HFF-Myc (cell line): ENCODE measurements at places on chromosomes 6 and 20.
A peak's percentile ranks its signal among the peaks of the same experiment; 100 is the strongest.

GRCh38 chr20:896501-897025 is 19.6 kb downstream of the ANGPT4 start:
- no peak for DNase-seq

DNA sequence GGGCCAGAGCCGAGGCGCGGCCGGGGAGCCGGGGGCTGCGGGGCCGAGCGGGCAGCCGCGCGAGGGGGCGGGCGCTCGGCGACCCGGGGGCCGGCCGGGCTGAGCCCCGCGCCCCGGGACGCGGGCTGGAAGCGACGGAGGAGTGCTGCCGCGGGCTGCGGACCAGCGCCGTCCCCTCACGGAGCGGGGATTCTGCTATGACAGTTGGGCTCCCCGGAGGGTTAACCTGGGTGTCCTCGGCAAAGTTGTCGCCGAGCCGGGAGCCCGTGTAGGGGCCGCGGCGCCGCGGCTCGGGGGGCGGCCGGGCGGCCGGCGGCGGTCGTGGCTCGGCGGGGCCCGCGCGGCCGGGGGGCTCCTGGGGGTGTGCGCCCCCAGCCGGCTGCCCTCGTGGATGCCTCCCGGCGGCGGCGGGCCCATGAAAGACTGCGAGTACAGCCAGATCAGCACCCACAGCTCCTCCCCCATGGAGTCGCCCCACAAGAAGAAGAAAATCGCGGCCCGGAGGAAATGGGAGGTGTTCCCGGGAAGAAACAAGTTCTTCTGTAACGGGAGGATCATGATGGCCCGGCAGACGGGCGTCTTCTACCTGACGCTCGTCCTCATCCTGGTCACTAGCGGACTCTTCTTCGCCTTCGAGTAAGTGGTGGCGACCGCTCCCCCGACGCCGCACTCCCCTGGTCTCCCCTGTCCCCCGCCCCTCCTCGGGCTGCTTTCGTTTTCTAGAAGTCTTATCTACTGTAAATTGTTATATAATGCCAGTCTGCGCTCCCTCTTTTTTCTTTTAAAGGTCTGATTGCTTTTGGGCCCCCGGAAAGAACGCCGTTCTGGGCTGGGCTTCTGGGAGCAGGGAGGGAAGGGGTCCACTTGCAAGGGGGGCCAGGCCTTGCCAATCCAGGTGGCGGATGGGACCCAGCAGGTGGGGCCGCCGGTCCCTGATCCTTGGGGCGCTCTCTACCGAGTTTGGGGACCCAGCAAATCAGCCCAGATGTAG is 936 bp downstream of the ZDHHC14 start:
- no peak for DNase-seq

DNA sequence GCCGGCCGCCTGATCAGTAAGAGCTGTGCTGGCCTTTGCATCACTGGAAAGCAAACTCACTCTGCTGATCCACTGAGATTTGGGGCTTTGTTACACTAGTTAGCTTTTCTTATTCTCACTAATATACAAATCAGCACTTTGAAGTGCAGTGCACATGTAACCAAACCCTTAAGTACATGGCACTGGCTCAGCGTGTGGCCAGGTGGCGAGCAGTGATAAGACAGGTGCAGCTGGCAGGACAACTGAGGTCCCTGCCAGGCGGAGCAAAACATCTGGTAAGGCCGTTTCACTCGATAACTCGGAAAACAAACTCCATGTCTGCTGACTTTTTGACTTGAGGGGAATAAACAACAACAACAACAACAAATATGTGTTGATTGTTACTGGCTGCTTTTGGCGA is 11.0 kb downstream of the GFRA4 start:
- DNase-seq: no peak

DNA sequence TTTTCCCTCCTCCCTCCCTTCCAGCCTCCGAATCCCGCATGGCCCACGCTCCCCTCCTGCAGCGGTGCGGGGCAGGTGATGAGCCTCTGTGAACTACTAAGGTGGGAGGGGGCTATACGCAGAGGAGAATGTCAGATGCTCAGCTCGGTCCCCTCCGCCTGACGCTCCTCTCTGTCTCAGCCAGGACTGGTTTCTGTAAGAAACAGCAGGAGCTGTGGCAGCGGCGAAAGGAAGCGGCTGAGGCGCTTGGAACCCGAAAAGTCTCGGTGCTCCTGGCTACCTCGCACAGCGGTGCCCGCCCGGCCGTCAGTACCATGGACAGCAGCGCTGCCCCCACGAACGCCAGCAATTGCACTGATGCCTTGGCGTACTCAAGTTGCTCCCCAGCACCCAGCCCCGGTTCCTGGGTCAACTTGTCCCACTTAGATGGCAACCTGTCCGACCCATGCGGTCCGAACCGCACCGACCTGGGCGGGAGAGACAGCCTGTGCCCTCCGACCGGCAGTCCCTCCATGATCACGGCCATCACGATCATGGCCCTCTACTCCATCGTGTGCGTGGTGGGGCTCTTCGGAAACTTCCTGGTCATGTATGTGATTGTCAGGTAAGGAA is at the start of gene OPRM1:
Gene OPRM1, plus strand, starts transcription at position 10 of the 612 bp plus-strand sequence. Its CDS starts 305 bp downstream, at position 315.
- DNase-seq: peak; percentile 0

- peak; percentile 66 for DNase-seq
Measured at GRCh38 chr6:38239719-38240451, 399.8 kb downstream of the BTBD9 start.

GRCh38 chr6:122809001-122809400 is 19.9 kb downstream of the SMPDL3A start:
- no peak for DNase-seq

DNA sequence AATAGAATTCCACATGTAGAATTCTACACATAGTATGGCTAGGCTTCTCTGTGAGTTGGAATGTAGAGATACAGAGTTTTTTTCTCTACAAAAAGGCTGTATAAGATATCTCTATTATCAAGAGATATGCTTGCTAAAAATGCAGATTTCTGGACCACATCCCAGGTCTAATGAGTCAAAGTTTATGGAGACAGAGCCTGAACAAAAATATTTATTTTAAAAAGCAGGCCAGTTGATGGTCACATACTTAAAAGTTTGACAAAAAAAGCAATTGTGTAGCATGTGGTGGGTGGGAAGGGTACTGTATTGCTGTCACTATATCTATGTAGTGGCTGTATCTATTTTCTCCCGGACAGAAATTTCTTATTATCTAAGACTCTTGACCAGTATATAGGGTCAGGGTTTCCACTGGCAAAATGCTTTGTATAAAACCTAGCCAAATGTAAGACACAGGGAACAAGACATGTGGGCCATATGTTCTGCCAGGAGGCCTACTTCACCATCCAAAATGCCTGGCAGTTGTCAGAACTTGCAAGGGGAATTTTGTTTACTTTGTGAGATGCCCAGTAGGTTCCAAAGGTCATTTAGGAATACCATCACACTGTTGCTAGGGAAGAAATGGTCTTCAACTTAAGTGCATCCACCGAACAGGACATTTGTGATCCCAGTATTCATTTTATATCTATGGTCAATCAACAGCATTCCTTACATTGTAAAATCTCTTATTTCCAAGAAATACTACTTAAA is 60.6 kb downstream of the SHPRH start:
- no peak for DNase-seq

- DNase-seq: no peak
Measured at GRCh38 chr6:133546098-133546497, 304.9 kb downstream of the EYA4 start.

- no peak for DNase-seq
Measured at GRCh38 chr20:41072915-41073314, 44.3 kb downstream of the TOP1 start.

- DNase-seq: no peak
Measured at GRCh38 chr20:37816726-37817125, 86.2 kb upstream of the VSTM2L start.

- no peak for DNase-seq
Measured at GRCh38 chr20:36779656-36780025, 6.1 kb upstream of the DSN1 start.

GRCh38 chr6:25476126-25476525 is 175.9 kb upstream of the SCGN start:
- DNase-seq: no peak

DNA sequence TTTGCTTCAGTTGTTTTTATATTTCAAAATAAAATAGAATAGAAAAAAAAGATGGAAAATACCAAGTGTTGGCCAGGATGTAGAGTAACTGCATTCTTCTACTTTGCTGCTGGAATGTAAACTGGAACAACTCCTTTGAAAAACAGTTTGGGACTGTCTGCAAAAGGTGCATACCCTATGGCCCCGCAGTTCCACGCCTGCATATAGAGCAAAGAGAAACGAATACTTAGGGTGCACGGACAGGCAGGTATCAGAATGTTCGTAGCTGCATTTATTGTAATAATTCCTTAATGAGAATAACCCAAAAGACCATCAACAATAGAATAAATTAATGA is 603 bp upstream of the RAB23 start:
- no peak for DNase-seq

DNA sequence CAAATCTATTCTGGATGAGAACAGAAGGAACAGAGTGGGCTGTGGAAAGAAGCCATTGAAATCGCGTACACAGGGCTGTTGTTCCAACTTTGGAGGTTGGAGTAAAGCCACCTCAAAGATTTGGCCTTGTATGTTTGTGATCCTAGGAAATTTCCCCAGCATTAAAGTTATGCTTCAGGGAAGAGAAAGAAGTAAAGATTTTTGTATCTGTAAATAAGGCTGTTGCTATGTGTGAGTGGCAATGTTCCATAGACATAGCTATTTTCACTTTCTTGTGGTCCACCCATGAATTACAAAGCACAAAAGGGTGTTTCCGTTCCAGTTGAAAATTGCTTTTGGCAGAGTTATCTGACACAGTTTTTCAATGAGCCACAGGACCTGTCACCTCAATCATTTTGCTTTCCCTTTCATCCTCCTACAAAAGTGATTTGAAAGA is 321.3 kb downstream of the TFAP2B start:
- no peak for DNase-seq

GRCh38 chr20:37418591-37419109 is 72.7 kb downstream of the SRC start:
- DNase-seq: no peak

DNA sequence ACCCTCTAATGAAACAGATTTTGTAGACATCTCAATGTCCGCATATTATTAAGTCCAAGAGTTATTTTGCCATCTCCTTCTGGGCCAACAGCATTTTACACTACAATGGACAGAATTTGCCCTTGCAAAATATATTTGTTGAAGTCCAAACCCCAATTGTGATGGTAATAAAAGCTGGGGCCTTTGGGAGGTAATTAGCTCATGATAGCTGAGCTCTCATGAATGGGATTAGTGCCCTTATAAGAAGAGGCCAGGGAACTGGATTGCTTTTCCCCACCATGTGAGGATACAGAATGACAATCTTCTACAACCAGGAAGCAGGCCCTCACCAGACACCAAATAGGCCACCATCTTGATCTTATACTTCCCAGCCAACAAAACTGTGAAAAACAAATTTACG is 44.9 kb upstream of the MTRF1L start:
- DNase-seq: no peak

DNA sequence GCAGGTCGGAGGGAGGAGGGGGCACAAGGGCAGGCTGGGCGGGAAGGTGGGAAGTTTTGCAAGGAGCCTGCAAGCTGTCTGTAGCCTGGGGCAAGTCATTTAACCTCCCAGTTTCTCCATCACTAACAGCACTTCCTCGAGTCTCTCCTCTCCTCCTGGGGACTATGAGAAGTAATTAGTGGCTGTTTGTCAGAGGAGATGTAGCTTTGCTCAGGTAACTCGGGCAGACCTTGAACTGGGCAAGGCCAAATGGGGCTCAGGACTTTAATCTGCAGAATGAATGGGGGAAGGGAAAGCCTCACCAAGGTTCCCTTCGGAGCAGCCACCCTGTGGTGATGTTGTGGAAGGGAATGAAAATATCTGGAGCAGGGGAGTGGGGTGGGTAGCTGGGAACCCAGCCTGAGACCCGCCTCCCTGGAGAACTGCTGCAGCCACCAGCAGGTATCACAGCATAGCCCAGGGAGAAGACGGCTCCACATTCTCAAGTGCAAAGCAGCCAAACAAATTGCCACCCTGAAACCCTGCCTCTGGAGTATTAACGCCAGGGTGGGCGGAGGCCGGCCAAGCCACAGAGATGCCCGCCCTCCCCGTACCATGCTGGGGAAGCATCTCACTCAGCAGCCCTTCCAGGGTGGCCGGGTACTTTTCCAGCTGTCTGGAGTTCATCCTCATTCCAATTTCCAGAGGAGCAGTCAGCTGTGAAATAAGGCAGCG is 6.1 kb upstream of the LEMD2 start:
- DNase-seq: no peak

GRCh38 chr6:111211411-111212030 is 124.2 kb downstream of the SLC16A10 start:
- no peak for DNase-seq

- DNase-seq: no peak
Measured at GRCh38 chr6:114785235-114786127, 442.7 kb upstream of the HS3ST5 start.

GRCh38 chr20:35650632-35651031 is 14.1 kb downstream of the CPNE1 start:
- DNase-seq: no peak

GRCh38 chr6:132790450-132790849 is 8.0 kb downstream of the SLC18B1 start:
- DNase-seq: no peak

DNA sequence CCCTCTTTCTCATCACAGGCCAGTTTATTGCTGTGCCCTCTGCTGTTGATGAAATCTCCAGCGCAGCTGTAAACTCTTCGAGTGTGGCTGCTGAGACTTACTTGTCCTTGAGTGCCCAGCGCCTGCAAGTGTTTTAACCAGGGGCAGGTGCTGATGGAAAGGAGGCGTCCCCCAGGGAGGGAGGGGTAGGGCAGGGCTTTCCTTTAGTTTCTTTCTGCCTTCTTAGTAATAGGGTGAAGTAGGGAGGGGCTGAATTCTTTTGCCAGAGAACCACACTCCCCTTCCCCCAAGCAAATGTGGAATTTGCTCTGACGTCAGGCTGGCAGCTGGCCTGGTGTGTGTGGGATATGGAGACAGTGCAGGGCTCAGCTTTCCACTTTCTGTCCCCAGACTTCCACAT is 61.2 kb downstream of the IGF2R start:
- DNase-seq: peak; percentile 92

DNA sequence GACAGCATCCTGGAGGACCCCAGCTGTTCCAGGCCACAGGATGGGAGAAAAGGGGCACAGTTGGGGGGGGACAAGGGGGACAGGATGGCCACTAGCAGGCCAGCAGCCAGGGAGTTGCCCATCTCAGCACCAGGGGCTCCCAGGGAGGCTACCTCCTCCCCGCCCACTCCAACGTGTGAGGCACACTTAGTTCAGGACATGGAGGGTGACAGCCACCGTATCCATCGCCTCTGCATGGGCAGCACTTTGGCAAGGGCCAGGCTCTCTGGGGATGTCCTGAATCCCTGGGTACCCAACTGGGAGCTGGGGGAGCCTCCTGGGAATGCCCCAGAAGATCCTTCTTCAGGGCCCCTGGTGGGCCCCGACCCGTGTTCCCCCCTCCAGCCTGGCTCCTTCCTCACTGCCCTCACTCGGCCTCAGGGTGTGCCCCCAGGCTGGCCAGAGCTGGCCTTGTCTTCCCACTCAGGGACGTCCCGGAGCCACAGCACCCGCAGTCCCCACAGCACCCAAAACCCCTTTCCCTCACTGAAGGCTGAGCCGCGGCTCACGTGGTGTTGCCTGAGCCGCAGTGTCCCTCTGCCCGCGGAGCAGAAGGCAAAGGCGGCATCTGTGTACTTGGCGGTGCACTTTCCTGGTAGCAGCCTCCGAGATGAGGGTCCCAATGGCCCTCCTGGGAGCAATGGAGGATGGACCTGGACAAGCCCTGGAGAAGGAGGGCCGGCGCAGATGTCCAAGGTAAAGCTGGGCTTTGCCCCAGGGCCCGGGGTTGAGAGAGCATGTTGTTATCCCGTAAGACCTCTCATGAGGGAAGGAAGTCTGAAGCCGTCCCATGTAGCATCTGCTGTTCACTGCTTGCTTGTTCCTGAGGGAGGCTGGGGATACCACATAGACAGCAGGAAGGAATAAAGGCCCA is 30.7 kb downstream of the ZNF831 start:
- no peak for DNase-seq
